ENCODE measurements at places on chromosomes 16 and 17. TPM values are rescaled to one million over a fixed set of nuclear protein-coding genes. Genes with fewer than 3 reads are reported as not detected.

The MT1A gene
- total RNA-seq = not detected

The PDILT gene
- total RNA-seq = not detected

DNA sequence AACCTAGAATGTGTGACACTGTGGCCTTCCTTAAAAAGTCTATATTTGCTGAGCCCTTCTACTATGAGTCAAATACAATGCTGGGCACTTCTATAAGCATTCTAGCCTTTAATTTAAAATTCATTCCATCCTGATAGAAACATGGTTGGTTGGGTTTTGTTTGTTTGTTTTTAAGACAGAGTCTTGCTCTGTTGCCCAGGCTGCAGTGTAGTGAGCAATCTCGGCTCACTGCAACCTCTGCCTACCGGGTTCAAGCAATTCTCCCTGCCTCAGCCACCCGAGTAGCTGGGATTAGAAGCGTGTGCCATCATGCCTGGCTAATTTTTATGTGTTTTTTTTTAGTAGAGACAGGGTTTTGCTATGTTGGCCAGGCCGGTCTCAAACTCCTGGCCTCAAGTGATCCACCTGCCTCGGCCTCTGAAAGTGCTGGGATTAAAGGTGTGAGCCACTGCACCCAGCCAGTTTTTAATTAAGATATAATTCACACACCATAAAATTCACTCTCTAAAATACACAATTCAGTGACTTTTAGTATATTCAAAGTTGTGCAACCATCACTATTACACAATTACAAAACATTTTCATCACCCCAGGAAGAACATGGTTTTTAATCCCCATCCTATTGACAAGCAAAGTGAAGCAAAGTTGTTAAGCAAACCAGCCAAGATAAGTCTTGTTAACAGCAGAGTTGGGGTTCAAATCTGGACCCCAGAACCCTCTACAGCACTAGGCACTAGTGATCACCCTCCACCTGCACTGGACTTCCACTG, 42.8 kb downstream of the CMTM4 start:
- DNase-seq = peak; percentile 34

DNA sequence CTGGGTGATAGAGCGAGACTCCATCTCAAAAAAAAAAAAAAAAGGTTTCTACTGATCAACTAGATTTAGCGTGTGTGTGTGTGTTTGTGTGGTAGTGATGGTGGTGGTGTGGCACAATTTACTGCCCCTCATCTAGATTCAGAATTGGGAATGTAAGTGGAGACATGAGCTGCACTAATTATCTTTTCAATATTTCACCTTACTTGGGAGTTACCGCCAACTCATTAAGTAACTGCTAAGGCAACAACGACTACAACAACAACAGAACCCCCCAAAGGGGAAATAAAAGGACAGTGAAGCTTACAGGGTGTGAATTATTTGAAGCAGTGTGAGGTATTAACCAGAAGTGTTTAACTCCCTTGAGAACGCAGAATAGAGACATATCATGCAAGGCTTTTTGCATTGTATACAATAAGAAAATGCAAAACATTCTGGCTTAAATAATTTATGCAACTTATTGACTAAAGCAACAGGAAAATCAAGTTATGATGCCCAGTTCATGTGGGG, 180.5 kb downstream of the SHISA9 start:
- no peak for DNase-seq

The B4GALNT2 gene
- not detected for total RNA-seq

- DNase-seq = no peak
Measured at GRCh38 chr16:80604600-80605355, 64.0 kb downstream of the DYNLRB2 start.

The DNAI2 gene
- total RNA-seq = not detected

The CD300H gene
- total RNA-seq = not detected

GRCh38 chr17:6660101-6660500, 8.5 kb downstream of the C17orf100 start:
- no peak for DNase-seq

The YBX2 gene
- total RNA-seq = not detected
